ENCODE measurements at places on chromosomes 6 and 20. TPM values are rescaled to one million over a fixed set of nuclear protein-coding genes. Genes with fewer than 3 reads are reported as not detected.

The TRIM31 gene
- 0.69 TPM for total RNA-seq

The OVOL2 gene
- 0.35 TPM for total RNA-seq

The ELOVL2 gene
- total RNA-seq, result 6.1 TPM

The PDE10A gene
- total RNA-seq, result 27.4 TPM

The DAAM2 gene
- 0.13 TPM for total RNA-seq

The GDAP1L1 gene
- 0.07 TPM for total RNA-seq

The SNAI1 gene
- 7.4 TPM for total RNA-seq

The BNIP5 gene
- 0.04 TPM for total RNA-seq

The LYRM4 gene
- total RNA-seq, result 27.8 TPM

The SYCP2L gene
- 2.4 TPM for total RNA-seq

The SYCP2 gene
- total RNA-seq, result 0.29 TPM

The POM121L2 gene
- not detected for total RNA-seq

The MUCL3 gene
- total RNA-seq, result 0.15 TPM

The ADGRB3 gene
- total RNA-seq, result not detected

The RSPH4A gene
- 0.14 TPM for total RNA-seq

The CALHM4 gene
- total RNA-seq, result not detected

The ZBTB46 gene
- total RNA-seq, result 0.82 TPM

The CDH22 gene
- not detected for total RNA-seq

The ZSWIM3 gene
- total RNA-seq, result 1.5 TPM
